Tibial artery (tissue), 4 donors: ENCODE measurements at places on chromosomes 12 and 14.

DNA sequence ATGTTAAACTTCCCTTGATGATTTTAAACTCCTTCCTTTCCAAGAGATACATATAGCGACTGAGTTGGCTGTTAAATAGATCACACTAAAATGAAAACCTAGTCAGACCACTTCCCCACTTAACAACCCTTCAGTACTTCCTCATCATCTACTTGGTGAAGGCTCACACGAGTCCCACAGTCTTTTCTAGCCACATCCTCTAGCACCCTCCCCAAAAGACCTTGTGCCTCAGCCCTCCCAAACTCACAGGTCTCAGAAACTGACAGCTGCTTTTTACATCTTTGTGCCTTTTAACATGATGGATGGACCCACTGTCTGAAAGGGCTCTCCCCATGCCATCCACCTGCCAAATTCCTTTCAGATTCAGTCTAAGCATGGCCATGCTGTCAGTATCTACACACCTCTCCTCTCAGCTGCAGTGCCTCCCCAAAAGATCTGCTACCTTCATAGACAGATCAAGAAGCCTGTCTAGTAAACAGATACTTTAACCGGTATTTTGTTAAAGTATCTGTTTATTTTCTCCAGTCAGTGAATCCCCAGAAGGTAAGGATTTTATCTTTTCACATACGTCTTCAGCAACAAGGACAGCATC is 65.1 kb upstream of the GPHB5 start:
- peaks cover 61% of the 10 kb centered on the region for H3K36me3 ChIP-seq
- H3K4me3 ChIP-seq: no peak overlapping the region
- no peaks in the 10 kb centered on the region for H3K27me3 ChIP-seq
- H3K4me1 ChIP-seq: no peaks in the 10 kb centered on the region
- DNase-seq: no peak
- H3K27ac ChIP-seq: no peak overlapping the region

DNA sequence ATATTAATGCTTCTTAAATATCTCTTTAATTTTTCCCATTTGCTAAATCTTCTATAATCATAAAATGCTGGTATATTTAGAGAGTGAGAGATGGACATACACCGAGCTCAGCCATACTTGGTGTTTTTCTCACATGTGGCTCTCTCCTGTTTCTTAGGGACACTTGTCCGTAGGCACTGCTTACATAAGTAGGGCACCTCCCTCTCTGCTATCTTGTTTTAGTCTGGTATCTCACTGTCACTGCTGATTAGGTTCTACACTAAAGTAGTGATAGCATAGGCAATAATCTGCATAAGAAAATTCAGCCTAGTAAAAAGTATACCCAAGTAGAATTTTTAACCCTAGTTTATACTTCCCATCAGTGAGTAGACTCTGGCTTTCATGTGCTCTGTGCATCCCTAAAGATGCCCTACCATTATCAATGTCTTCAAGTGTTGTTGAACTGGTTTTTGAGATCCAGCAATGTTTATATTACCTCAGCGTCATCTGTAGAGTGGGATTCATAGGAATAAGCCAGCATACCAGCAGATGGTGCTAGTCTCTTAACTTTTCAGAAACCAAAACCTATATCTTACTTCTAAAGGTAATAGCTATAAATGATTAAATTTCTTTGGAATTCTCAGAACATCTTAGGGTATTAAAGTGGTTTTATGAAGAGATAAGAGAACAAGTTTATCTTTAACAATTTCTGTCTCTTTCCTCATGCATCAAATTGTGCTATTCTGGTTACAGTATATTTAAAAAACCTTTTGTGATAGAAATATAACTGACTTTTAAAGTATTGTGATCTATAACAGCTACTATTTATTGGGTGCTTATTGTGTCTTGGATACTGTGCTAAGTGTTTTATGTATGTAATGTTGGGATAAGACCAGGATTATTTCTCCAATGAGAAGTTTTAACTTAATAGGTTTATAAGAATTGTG is 32.9 kb downstream of the ARID2 start:
- no peak overlapping the region for H3K4me3 ChIP-seq
- DNase-seq: no peak
- H3K27ac ChIP-seq: no peak overlapping the region
- H3K4me1 ChIP-seq: no peaks in the 10 kb centered on the region

GRCh38 chr14:24915958-24916595 is 133.9 kb downstream of the STXBP6 start:
- H3K4me3 ChIP-seq: no peak overlapping the region
- DNase-seq: no peak
- H3K36me3 ChIP-seq: no peaks in the 10 kb centered on the region
- no peaks in the 10 kb centered on the region for H3K27me3 ChIP-seq
- no peak overlapping the region for H3K27ac ChIP-seq
- peaks cover 10% of the 10 kb centered on the region for H3K4me1 ChIP-seq

DNA sequence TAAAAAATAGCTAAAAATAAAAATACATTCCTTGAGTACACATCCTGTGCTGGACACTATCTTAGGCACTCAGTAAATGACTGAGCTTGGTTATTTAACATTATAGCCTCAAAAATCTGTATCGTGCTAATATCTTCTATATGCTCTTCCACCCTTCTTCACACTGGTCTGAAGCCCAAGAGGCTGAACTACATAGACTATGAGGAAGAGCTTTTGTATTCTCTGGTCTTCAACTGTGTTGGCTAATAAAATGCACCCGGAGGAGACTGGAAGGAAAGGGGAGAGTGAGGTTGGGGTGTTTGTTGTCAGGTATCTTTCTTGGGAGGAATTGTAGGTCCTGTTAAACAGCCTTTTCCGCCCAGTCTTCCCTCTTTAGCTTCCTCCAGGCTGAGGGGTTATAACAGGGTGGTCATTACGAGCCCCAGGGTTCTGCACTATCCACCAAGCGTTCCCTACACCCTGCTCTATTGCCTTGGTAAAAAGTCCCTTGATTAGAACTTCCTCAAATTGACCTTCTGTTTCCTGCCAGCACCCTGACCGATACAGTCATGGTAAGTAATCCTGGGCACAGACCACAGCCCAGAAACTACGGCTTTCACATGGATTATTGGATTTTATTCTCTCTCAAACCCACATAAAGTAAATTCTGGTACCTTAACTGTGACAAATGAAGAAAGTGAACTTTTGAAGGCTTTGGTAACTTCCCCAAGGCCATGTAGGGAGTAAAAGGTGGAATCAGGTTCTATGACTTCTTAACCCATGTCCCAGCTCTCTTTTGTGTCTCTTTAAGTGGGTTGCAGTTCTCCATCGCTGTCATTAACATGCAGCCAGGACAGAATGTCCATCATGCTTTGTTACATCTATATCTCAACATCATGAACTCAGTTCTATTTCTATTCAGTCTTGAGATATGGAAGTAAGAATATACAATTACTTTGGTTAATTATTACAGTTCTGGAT is 71.3 kb downstream of the PTHLH start:
- H3K4me1 ChIP-seq: no peaks in the 10 kb centered on the region
- H3K27ac ChIP-seq: no peak overlapping the region
- H3K27me3 ChIP-seq: no peaks in the 10 kb centered on the region
- no peaks in the 10 kb centered on the region for H3K36me3 ChIP-seq
